ENCODE measurements at places on chromosomes 16 and 17. TPM values are rescaled to one million over a fixed set of nuclear protein-coding genes. Genes with fewer than 3 reads are reported as not detected.

CHRNE gene
- total RNA-seq: 0.61 TPM

SLC38A8 gene
- not detected for total RNA-seq

DNAH17 gene
- 2.3 TPM for total RNA-seq

DNA sequence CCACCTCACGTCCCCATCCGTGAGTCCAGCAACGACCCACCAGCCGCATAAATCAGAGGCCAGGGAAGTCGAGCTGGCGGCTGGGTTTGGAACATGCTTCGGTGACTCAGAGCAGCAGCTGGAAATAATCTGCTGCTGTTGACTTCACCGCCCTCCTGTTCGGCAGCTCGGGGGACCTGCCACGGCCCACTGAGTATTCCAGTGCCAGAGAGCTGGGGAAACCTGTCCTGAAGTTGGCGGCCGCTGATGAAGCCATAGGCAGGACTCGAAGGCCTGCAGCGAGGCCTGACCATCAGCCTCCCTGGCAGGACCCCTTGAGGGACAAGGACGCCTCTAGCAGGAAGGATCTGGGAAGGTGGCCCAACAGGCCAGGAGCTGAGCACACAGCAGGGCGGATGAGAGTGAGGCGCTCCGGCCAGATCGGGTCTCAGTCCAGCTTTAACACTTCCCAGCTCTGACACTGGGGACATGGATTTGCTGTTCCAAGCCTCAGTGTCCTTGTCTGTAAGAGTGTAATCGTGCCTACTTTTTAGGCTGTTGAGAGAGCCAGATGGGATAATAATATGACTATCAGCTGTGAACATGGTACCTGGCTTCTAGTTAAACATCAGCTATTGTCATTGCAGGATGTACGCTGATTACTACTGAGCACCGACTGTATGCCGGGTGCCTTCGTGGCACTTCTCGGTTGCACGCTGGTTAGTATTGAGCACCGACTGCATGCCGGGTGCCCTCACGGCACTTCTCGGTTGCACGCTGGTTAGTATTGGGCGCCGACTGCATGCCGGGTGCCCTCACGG lies 50.4 kb upstream of the CIBAR2 start:
- no peak overlapping the region for H3K27ac ChIP-seq
- H3K4me3 ChIP-seq: no peak overlapping the region
- H3K4me1 ChIP-seq: peaks cover 30% of the 10 kb centered on the region

DNA sequence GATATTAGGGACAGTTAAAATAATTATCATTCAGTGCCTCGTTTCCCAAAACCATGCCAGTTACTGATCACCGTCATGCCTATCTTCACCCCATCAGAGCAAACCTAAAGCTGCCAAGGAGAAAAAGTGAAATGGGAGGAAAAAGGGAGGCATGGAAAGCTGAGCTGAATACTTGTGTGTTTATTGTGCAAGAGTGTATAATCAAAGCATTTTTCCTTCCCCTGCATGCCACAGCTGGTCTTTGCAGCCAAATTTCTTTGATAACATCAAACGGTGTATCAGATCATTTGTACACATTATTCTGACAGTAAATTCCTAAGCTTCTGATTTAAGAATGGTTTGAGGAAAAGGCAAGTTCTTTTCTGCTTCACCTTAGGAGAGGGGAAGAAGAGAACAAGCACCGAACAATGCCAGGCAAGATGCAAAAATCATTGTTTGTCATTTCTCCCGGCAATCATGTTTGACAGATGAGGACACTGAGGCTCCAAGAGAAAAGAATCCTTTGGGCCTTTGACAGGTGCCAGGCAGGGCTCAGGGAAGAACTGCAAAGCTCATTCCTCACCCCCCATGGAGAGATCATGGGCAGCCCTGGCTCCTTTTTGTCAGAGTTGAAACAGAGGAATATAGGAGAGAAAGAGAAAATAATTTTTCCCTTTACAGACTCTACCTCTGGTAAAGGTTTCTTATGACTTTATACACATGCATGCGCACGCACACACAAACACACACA lies 51.4 kb upstream of the ARHGAP44 start:
- no peak overlapping the region for H3K27ac ChIP-seq
- no peak overlapping the region for H3K4me3 ChIP-seq
- H3K4me1 ChIP-seq: no peaks in the 10 kb centered on the region
- no peak for DNase-seq

DNA sequence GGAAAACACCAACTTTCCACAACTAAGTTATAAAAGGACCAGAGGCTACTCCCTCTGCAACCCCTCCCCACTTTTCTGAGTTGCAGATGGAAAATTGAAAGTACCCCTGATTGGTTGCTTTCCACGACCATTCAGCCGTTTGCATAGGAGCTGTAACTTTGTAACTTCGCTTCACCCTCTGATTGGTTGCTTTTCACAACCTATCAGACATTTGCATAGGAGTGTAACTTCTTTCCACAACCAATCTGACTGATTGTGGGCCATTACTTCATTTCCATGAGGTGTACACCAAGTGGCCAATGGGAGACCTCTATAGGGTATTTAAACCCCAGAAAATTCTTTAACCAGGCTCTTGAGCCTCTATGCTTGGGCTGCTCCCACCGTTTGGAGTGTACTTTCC lies 644.1 kb downstream of the WWOX start:
- no peak overlapping the region for H3K4me3 ChIP-seq
- no peaks in the 10 kb centered on the region for H3K4me1 ChIP-seq
- no peaks in the 10 kb centered on the region for H3K27me3 ChIP-seq
- no peaks in the 10 kb centered on the region for H3K36me3 ChIP-seq
- no peak overlapping the region for H3K27ac ChIP-seq

- H3K4me3 ChIP-seq: no peak overlapping the region
- H3K4me1 ChIP-seq: peaks cover 37% of the 10 kb centered on the region
- DNase-seq: no peak
- peak overlapping the region; percentile 5 for H3K27ac ChIP-seq
- H3K27me3 ChIP-seq: no peaks in the 10 kb centered on the region
Measured at GRCh38 chr17:17778308-17779014, 58.3 kb downstream of the SREBF1 start.

DNA sequence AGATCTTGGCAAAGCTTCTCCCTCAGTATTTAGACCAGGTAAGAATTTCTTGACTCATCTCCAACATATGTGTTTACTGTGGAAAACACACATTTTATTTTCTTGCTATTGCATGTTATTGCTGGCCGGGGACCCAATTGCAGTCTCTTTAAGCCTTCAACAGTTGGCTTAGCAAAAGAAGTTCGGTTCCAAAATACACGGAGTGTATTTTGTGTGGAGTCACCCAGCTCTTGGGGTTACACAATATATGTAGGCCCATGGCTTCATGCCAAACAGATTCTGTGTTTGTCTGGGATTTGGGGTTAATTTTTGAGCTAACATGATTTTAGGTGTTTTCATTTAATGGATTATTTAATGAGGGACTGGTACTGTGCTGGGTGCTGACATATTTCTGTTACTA lies 4.0 kb downstream of the ALDH3A2 start:
- peaks cover 44% of the 10 kb centered on the region for H3K4me1 ChIP-seq
- no peaks in the 10 kb centered on the region for H3K27me3 ChIP-seq
- peak overlapping the region; percentile 28 for H3K27ac ChIP-seq
- H3K36me3 ChIP-seq: peaks cover 47% of the 10 kb centered on the region
- no peak for DNase-seq

- H3K36me3 ChIP-seq: no peaks in the 10 kb centered on the region
- no peak overlapping the region for H3K27ac ChIP-seq
- no peak for DNase-seq
- no peak overlapping the region for H3K4me3 ChIP-seq
- H3K4me1 ChIP-seq: peaks cover 8% of the 10 kb centered on the region
- H3K27me3 ChIP-seq: no peaks in the 10 kb centered on the region
Measured at GRCh38 chr16:66714654-66715307, 18.2 kb upstream of the CMTM4 start.

DNA sequence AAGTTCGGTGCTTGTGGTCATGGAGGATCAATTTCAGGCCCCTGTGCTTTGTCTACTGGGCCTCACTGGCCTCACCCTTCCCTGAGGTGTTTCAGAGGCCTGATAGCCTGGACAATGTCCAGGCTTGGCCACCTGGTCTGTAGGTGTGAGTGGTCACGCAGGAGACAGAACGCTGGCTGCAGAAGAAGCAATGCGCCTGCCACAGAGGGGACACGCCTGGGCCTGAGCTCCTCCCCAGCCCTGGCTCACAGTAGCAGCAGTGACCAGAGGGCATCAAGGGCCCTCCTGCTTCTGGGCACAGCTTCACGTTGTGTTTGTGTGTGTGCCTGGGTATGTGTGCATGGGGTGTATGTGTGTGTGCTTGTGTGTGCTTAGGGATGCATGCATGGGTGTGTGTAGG lies 1.9 kb upstream of the PITPNM3 start:
- H3K27ac ChIP-seq: peak overlapping the region; percentile 13
- no peak overlapping the region for H3K4me3 ChIP-seq
- peaks cover 29% of the 10 kb centered on the region for H3K4me1 ChIP-seq
- no peaks in the 10 kb centered on the region for H3K36me3 ChIP-seq

- H3K36me3 ChIP-seq: no peaks in the 10 kb centered on the region
- H3K27ac ChIP-seq: no peak overlapping the region
- H3K4me1 ChIP-seq: no peaks in the 10 kb centered on the region
- H3K4me3 ChIP-seq: no peak overlapping the region
- H3K27me3 ChIP-seq: no peaks in the 10 kb centered on the region
Measured at GRCh38 chr17:36818134-36818825, 119.0 kb upstream of the LHX1 start.

DNA sequence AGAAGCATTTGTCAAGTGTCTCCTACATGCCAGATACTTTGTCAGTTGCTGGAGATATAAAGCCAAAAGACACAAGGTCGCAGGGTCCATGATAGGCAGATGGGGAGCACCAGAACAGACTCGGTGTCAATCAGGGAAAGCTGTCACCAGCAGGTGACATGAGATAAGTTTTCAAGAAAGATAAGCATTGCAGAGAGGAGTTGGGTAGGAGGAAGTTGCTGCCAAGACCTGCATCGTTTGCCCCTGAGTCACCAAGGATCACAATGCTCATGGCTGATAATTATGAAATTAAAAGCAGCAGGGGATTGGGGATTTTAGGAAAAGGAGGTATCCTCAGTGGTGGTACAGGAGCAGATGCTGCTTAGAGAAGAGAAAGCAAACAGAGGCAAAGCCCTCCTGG lies 551.1 kb upstream of the CDH11 start:
- H3K36me3 ChIP-seq: no peaks in the 10 kb centered on the region
- H3K27me3 ChIP-seq: no peaks in the 10 kb centered on the region
- H3K4me1 ChIP-seq: no peaks in the 10 kb centered on the region
- DNase-seq: no peak
- no peak overlapping the region for H3K4me3 ChIP-seq

GRCh38 chr16:89442588-89442987 lies 47.8 kb downstream of the ANKRD11 start:
- H3K4me3 ChIP-seq: no peak overlapping the region
- no peak for DNase-seq
- peaks cover 78% of the 10 kb centered on the region for H3K4me1 ChIP-seq
- peak overlapping the region; percentile 63 for H3K27ac ChIP-seq
- no peaks in the 10 kb centered on the region for H3K27me3 ChIP-seq

DNA sequence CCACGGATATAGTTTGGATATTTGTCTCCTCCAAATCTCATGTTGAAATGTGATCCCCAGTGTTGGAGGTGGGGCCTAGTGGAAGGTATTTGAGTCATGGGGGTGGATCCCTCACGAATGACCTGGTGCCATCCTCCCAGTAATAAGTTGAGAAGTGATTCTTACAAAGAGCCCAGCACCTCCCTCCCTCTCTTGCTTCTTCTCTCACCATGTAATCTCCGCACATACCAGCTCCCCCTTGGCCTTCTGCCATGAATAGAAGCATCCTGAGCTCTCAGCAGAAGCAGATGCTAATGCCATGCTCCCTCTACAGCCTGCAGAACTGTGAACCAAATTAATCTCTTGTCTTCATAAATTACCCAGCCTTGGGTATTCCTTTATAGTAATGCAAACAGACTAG lies 41.9 kb upstream of the RBBP6 start:
- no peaks in the 10 kb centered on the region for H3K27me3 ChIP-seq
- no peak overlapping the region for H3K27ac ChIP-seq
- H3K4me1 ChIP-seq: no peaks in the 10 kb centered on the region
- H3K4me3 ChIP-seq: no peak overlapping the region

DNA sequence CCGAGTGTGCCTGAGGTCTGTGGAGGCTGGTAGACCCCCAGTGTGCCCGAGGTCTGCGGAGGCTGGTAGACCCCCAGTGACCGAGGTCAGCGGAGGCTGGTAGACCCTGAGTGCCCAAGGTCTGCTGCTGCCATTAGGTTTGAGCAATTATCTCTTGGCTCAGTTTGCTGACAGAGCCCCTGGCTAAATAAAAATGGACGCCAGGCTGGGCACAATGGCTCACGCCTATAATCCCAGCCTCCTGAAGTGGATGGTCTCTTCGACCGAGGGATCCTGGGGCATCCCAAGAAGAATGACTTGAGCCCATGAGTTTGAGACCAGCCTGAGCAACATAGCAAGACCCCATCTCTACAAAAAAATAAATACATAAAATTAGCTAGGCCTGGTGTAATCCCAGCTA lies 98.7 kb upstream of the ZNF469 start:
- no peak for DNase-seq
- H3K36me3 ChIP-seq: no peaks in the 10 kb centered on the region
- H3K27me3 ChIP-seq: no peaks in the 10 kb centered on the region
- H3K27ac ChIP-seq: no peak overlapping the region
- H3K4me1 ChIP-seq: no peaks in the 10 kb centered on the region
- H3K4me3 ChIP-seq: no peak overlapping the region

DNA sequence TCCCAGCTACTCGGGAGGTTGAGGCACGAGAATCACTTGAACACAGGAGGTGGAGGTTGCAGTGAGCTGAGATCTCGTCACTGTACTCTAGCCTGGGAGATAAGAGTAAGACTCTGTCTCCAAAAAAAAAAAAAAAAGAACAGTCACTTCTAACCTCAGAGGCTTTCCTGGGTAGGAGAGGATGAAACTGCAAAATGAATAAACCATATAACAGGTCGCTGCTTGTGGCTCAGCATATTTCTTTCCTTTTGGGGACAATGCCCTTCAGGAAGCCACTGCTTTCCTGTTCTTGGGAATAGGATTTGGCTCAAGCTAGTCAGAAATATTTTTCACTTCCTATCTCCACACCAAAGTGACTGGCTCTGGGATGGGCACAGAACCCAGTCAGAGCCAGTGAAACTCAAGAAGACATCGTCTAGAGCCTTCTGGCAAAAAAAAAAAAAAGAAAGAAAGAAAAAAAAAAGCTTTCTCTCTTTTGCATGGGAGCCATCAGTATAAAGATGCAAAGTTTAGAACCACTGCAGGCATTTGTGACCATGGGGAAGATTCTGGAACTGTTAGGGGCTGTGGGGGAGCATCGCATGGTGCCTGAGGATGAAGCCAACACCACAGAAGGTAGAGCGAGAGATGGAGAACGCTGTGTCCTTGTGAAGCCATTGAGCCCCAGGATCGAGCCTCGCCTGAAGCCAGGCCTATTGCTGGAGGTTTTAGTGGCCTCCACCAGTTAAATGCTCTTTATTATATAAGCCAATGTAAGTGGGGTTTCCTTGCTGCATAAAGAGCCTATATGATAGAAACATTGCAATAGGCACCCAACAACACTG lies 71.8 kb upstream of the MRTFB start:
- no peak for DNase-seq
- no peak overlapping the region for H3K27ac ChIP-seq
- peaks cover 16% of the 10 kb centered on the region for H3K4me1 ChIP-seq
- no peaks in the 10 kb centered on the region for H3K36me3 ChIP-seq
- no peak overlapping the region for H3K4me3 ChIP-seq

Measured in upper lobe of left lung (tissue), 6 donors.